Naive B cell (primary cell): ENCODE measurements at places on chromosomes 7 and 10.

DNA sequence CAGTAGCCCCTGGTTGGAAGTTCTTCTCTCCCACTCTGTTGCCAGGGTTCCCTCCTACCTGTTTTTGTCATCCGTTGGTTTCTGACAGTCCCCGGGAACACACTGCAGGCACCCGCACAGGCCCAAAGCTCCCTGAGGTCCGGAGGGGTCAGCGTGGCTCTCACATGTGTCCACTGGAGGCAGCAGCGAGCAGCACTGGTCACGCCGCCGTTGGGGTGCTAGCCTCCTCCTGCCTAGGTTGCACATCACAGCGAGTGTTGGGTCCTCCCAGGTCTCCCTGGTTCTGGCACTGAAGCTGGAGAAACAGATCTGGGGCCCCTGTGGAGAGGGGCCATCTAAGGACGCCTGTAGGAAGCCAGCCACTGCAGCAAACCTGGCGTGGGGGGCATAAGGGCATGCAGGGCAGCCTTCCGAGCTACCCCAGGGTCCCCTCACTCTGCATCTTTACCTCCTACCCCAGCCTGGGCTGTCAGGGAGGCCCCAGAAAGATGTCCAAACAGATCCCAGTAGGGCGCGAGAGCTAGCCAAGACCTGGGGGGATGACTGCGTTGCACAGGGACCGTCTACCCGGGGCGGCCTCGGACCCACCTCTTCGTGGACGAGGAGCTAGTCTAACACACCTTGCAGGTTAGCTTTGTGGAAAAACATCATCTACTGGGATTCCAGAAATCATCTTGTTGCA lies 28.9 kb downstream of the LRRC27 start:
- DNase-seq: peak; percentile 27

GRCh38 chr7:141974831-141975230 lies 1.3 kb upstream of the TAS2R38 start:
- peak; percentile 9 for DNase-seq

- DNase-seq: no peak
Observed at GRCh38 chr10:6383096-6383812, 180.5 kb downstream of the PFKFB3 start.

DNA sequence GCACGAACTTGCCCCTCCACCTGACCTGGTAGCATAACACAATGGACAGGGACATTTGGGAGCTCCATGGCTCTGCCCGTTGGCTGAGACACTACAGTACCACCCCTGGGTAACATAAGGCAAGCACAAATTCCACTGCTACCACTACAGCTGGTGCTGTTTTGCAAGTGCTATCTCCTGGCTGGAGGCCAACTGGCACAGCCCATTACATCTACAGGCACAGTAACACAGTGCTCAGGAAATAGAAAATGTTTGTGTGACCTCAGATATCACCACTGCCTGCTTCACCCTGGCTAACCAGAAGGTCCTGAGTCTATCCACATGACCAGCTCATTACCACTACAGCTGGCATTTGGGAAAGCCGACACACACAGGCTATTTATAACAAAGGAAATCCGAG lies 631.1 kb upstream of the MBL2 start:
- DNase-seq: no peak

DNA sequence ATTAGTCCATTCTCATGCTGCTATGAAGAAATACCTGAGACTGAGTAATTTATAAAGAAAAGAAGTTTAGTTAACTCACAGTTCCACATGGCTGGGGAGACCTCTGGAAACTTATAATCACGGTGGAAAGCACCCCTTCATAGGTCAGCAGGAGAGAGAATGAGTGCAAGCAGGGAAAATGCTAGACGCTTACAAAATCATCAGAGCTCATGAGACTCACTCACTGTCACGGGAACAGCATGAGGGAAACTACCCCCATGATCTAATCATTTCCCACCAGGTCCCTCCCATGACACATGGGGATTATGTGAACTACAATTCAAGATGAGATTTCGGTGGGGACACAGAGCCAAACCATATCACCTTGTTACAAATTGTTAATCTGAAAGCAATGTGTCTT lies 15.8 kb downstream of the TAS2R39 start:
- no peak for DNase-seq

DNA sequence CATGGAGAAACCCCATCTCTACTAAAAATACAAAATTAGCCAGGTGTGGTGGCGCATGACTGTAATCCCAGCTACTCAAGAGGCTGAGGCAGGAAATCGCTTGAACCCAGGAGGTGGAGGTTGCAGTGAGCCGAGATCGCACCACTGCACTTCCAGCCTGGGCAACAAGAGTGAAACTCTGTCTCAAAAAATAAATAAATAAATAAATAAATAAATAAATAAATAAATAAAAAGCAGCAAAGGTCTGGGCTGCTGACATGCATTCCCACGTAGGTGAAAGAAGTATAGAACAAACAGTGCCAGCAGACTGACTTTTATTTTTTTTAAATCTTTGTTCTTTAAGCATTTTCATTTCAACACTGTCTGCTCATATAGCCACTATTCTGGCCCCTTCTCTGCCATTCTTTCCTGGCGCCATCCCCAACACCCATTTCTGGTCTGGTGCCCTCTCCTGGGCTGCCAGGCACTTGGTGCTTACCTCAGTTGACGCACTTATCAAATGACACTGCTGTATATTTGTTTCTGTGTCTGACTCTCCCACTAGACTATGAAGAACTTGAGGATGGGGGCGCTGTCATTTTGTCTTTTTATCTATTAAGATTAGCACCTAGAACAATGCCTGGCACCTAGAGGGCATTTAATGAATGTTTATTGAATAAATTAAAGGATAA lies 15.6 kb downstream of the FAM107B start:
- no peak for DNase-seq

DNA sequence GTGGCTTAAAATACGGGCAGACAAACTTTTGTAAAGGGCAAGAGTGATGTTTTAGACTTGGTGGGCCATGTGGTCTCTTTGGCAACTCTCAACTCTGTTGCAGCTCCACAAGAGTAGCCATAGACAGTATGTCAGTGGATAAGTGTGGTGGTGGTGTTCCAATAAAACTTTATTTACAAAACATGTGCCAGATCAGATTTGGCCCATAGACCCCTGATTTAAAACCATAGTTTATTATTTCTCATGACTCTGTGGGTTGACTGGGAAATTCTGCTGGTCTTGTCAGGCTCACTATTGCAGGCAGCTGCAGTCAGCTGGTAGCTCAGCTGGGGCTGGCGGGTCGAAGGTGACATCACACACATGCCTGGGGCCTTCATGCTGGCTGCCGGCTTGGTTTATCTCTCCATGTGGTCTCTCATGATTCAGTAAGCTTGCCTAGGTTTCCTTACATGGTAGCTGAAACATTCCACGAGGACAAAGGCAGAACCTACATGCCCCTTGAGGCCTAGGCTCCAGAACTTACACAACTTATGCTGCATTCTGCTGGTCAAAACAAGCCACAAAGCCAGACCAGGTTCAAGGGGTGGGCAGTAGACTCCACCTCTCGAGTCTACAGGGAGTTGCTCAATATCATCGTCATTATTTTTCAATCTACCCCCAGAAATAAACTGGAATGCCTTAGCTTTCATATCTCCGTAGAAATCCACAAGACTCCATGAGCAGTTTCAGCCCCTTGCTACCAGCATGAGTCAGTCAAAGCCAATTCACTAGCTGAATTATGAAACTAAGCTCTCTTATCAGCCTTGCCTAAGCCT lies 245.7 kb downstream of the WDR11 start:
- DNase-seq: no peak

- no peak for DNase-seq
Observed at GRCh38 chr7:155234158-155234492, 63.6 kb upstream of the INSIG1 start.

- DNase-seq: no peak
Observed at GRCh38 chr10:50824782-50825181, 60.6 kb downstream of the A1CF start.

DNA sequence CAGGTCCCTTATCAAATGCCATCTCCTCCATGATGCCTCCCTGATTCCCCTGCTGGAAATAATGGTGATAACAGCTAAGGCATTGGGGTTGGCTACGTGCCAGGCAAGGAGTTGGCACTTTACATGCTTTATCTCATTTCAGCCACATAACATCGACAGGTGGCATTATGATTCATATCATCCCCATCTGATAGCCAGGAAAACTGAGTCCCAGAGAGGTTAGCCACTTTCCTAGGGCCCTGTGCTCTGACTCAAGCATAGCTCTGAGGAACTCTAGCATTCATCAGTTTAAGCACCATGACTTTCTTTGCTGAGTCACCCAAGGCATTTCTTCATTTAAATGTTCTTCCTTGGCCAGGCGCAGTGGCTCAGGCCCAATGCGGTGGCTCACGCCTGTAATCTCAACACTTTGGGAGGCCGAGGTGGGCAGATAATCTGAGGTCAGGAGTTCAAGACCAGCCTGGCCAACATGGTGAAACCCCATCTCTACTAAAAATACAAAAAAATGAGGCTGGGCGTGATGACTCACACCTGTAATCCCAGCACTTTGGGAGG lies 6.6 kb downstream of the LEP start:
- no peak for DNase-seq

GRCh38 chr10:69640196-69640980 lies 10.3 kb downstream of the FAM241B start:
- no peak for DNase-seq

- DNase-seq: no peak
Observed at GRCh38 chr7:81956520-81956919, 186.7 kb upstream of the HGF start.

- no peak for DNase-seq
Observed at GRCh38 chr7:101367676-101368075, 5.0 kb downstream of the COL26A1 start.

DNA sequence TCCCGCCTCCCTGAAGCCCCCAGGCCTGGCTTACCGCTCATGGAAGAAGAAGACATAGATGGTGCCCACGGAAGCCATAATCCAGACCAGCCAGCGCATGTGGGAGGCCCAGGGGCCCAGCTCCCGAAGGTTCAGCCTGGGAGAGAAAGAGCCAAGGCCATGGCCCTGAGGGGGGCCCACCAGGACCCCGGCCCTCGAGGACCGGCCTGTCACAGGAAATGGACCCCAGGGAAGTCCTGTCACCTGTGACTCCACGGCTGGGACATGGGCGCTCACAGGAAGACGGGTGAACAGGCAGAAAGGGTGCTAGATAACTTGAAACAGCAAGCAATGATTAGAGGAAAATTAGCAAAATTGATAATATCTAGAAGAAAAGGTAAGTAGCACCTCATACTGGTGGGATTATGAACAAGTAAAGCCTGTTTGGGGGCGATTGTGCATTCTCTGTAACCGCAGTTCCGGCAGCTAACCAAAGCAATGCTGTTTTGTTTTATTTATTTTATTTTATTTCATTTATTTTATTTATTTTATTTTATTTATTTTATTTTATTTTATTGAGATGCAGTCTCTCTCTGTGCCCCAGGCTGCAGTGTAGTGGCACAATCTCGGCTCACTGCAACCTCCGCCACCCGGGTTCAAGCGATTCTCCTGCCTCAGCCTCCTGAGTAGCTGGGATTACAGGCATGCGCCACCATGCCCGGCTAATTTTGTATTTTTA lies 27.8 kb upstream of the RADIL start:
- DNase-seq: no peak

- DNase-seq: no peak
Observed at GRCh38 chr7:78746301-78746700, 707.2 kb downstream of the MAGI2 start.

DNA sequence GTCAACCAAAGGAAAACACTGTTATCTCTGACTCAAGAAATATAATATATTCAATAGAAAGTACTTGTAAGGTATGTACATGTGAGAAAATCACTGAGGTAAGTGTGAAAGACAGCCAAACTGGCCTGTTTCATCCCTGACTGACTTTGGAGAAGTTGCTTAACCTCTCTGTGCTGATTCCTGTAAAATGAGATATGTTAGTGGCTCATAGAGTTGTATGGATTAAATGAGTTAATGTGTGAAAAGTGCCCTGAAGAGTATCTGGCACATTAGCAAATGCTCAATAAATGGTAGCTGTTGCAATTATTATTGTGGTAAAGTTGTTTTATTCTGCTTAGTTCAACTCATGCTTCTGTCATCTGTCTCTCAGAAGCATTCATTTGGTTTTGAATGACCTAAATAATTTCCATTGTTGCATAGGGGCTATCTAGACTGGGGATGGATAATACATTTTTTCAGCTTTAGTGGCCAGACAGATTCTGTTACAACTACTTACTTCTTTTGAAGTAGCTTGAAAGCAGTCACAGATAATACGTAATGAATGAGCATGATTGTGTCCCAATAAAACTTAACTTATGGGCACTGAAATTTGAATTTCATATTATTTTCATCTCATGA lies 84.3 kb downstream of the SKAP2 start:
- no peak for DNase-seq

DNA sequence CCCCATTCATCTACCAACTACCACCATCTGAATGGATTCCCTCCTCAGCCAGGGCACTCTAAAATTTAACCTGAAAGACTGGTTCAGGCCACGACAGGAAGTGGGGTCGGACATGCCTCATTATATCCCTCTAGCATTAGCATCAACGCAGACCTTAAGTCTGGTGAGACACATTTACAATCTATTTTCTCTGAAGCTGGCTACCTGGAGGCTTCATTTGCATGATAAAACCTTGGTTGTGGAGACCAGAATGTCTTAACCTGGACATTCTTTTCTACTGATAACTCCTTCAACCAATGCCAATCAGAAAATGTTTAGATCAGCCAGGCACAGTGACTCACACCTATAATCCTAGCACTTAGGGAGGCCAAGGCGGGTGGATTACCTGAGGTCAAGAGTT lies 42.3 kb downstream of the SVOPL start:
- no peak for DNase-seq

GRCh38 chr7:22486597-22486996 lies 13.4 kb downstream of the STEAP1B start:
- no peak for DNase-seq

DNA sequence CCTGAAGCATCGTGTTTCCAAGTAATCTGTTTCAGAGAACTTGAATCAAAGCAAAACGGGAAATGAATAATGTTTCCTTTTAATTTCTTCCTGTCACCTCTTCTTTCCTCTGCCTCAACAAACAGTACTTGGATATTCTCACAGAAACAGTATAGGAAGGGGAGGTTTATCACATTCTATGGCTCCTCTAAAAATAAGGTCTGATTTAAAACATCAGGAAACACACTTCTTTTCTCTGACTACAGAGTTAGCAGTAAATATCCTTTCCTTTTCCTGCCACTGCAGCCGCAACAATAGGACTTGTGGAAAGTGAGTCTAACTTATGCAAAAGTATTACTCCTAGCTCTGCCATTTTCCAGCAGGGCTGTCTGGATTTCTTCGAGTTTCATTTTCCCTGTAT lies 62.3 kb downstream of the CH25H start:
- no peak for DNase-seq

- DNase-seq: no peak
Observed at GRCh38 chr10:123964953-123965352, 73.3 kb upstream of the CPXM2 start.

DNA sequence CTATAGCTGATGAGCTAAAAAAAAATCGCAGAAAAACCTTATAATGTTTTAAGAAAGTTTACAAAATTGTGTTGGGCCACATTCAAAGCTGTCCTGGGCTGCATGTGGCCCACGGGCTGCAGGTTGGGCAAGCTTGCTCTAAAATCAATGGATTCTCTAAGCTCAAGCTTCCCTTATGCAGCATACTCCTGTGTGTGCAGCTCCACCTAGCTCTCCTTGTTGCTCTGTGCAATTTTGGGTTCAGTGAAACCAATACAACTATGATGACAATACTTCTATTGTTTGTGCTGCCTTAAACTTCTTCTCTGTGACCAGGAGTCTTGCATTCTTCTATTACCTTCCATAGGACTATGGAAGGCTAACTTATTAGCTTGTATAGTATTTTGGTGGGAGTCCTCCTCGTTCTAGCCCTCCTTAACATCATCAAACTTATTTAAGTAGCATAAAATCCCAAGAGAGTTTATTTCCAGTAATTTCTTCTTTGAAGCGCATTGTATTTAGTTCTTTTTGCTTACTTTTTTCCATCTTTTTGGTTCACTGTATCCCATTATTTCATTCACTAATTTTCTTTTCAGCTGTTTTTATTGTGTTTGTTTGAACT lies 170.9 kb upstream of the SMIM30 start:
- no peak for DNase-seq
